BE2C (cell line): ENCODE measurements at places on chromosomes 1 and 21.

DNA sequence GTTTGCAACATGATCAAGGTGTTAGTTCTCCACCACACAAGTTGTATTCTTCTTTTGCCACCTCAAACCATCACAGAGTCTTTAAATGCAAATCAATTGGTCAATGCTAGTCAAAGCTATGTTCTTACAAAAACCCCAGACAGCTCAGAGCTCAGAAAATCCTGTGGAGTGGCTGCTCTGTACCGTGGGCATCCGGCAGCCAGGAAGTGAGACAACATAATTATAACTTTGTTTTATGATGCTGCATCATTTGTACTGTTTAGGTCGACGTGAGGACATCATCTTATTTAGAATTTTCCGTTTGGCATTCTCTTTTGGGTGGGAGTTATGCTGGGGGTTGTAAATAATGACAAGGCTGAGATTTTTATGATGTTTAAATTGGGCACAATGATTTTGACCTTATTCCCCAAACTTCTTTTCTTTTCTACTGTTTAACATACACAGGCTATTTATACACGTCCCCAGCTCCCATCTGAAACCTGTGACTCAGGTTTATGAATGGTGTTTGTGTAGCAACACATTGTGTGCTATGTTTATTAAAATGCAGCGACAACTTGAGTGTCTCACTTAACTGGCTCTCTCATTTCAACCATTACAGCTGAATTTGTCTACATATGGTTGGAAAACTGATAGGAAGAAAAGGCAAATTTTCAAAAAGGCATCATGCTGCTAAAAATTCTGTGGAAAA, 124.0 kb downstream of the CNIH3 start:
- no peak for DNase-seq

DNA sequence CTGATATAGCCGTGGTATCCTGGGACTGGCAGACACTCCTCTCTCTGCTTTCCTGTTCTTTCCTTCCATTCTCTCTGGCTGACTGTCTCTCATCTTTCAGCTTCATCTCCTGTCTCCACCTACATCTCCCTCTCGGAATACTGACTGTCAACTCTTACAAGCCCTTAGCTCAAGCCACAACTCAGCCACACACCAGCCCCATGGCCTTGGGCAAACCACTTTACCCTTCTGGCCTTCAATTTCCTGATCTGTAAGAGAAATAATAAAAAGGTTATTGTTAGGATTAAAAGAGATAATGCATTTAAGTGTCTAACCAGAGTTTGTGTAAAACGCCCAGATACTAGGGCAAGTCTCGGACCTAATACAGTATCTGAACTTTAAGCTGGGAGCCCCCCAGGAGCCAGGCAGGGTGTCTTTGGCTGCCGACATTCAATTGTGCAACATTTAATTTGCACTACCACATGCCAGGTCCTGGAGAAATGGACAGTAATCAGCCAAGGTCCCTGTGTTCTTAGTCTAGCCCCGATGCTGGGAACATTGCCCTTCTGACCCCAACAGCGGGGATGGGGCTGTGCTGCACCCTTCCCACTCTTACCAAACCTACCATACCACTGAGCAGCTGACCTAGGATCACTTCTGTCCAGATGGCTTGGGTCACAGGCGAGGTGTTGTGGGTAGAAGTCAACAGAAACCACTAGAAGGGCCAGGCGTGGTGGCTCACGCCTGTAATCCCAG, 5.1 kb downstream of the ECHDC2 start:
- DNase-seq, result no peak

- no peak for DNase-seq
These were observed 9.0 kb downstream of the TRAF5 start for GRCh38 chr1:211335522-211336157.

GRCh38 chr1:15286452-15286851, 39.4 kb downstream of the FHAD1 start:
- no peak for DNase-seq

DNA sequence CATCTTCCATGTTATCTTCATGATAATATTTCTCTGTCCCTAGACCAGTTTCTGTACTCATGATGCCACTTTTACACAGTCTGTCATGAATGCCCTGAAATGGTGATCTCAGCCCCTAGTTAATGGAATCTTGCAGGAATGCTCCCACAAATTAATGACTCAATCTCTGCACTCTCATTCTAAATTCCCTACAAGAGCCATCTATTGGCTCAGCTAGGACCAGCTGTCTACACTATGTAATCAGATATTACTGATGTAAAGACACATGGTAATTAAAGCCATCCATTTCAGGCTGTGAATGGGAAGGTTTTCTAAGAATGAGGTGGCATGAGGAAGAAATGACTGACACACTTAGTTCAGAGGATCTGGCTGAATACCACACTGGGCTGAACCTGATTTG, 199.1 kb upstream of the KCND3 start:
- DNase-seq, result no peak

- no peak for DNase-seq
These were observed 380.5 kb upstream of the VAMP3 start for GRCh38 chr1:7390604-7391000.

DNA sequence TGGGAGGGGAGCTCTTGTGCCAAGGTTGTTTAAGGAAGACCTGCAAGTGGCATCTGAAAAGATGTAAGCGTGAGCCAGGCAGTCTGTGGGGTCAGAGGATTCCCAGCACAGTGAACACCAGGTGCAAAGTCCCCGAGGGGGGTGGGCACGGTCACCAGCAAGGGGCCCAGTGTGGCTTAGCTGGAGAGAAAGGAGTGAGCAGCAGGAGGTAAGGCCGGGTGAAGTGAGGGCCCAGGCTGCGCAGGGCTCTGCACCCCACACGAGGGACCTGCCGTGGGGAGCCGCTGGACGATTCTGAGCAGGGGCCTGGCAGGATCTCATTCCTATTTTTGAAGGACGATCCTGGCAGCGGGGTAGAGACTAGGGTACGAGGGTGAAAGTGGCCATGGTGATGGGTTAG, 4.1 kb downstream of the DDOST start:
- DNase-seq, result no peak

DNA sequence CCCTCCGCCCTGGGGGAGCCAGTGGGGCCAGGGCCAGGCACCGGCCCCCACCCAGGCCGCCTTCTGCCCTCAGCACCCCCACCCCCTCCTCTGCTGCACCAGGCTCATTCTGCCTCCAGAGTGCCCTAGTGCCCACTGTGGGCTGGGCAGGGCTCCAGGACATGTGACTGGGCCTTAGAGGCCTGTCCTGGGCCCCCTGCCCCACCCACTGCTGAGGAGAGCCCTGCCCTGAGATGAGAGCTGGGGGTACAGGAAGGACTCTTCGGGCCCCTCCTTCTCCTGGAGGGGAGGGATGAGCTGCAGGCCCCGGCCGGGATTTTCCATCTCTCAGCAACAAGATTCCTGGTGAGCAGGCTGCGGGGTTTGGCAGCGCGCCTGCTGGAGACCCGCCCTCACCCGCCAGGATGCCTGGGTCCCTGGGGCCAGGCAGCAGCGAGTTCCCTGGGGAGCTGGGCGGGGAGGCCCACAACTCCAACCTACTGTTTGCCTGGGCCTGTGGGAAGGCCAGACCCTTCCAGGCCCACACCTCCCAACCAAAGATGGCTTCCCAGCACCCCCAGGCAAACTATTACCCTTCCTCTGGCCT, 14.0 kb downstream of the AHDC1 start:
- peak; percentile 84 for DNase-seq

- peak; percentile 68 for DNase-seq
These were observed 22.6 kb downstream of the CASP9 start for GRCh38 chr1:15501208-15502032.

- no peak for DNase-seq
These were observed 4.7 kb upstream of the RNPC3 start for GRCh38 chr1:103520822-103521221.

DNA sequence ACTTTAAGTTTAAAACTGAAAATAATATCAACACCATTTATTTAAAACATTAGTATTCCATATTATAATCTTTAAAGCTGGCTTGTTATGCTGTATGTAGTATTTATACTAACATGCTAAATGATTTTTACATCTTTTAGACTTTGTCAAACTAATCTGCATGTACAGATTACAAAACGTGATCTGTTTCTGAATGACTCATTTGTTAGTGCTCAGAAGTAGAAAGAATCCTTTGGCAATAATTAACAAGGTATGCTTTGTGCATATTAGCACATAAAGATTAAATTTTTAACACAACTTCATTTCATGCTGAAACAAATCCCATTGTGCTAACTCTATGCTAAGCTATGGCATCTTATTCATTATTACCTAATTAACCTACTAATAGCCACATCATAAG, 242.4 kb downstream of the BARHL2 start:
- DNase-seq, result no peak

DNA sequence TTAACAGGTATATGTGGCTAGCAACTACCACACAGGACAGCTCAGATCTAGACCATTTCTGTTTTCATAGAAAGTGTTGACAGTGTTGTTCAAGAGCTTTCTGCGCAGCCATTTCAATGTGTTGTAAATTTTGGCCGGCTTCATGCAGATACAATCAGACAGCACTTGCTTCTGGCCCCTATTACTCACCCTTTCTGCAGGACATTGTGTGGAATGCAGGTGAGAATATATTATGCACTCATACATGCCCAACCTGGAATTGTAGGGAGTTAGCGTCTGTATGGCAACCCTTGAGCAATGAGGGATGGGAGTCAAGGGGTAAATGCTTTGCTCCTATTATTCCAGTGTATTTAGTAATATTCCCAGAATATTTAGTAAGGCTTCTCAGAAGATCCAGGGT, 180.9 kb upstream of the PLXNA2 start:
- DNase-seq, result no peak

DNA sequence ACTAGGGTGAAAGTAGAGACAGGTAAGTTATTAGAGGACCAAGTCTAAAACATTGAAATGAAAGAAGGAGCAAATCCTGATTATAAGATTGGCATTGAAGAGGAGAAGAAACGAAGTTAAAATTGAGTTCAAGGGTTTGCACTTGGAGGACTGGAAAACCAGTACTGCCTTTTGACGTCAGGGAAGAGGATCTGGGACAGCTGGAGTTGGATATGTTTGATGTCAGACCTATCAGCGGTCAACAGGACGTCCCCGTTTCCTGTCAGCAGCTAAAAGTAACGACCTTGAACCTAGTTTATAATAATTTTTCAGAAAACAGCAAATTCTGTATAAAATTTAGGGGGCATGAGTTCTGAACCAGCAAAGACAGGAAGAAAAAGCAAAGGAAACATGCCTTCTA, 1.2 kb upstream of the NID1 start:
- DNase-seq, result no peak

DNA sequence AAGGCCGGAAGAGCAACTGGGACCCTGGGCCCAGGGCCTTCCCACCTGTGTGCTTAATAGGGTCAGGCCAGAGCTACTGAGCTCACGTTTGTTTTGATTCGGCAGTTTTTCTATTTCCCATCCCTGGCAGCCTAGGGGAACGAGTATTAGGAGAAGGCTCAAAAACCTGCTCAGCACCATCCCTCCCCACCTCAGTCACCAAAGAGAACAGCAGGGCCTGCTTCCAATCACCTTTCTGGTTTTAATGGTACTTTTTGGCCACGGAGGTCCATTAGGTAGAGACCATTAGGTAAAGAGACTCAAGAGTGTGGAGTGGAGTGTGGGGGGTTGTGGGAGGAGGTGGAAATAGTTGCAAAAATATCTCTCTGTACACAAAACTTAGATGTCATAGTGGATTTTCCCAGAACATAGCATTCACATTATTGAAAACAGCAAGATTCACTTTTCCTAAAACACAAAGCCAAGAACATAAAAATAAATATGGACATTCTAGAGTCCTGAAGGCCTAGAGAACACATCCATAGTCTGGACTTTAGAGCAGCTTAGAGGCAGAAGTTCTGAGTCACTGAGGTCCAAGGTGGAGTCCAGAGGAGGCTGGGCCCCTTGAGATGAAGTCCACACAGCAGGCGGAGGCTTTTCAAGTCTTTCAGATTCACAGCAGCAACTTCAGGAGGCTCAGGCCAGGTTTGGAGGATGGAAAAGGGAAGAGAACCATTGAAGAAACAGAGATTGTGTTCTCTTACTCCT, 19.5 kb downstream of the NUAK2 start:
- no peak for DNase-seq

GRCh38 chr1:59328353-59328752, 31.5 kb downstream of the FGGY start:
- no peak for DNase-seq

GRCh38 chr1:96519851-96520578, 201.6 kb upstream of the PTBP2 start:
- no peak for DNase-seq

DNA sequence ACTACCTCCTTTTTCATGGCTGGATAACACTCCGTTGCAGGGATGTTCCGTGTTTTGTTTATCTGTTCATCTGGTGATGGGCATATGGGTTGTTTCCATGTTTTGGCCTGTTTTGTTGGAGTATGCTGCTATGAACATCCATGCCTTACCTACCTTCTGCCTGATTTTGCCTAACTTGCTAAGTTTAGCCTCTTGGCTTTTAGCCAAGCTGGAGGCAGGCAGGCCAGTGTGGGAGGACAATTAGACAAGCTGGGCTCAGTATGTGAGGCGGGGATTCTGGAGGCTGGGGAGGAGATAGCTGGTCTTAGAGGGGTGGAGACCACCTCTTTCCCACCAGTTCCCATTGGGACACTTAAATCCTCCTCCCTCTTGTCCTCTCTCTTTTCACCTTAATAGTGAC, 98.4 kb upstream of the WNT4 start:
- DNase-seq, result no peak

DNA sequence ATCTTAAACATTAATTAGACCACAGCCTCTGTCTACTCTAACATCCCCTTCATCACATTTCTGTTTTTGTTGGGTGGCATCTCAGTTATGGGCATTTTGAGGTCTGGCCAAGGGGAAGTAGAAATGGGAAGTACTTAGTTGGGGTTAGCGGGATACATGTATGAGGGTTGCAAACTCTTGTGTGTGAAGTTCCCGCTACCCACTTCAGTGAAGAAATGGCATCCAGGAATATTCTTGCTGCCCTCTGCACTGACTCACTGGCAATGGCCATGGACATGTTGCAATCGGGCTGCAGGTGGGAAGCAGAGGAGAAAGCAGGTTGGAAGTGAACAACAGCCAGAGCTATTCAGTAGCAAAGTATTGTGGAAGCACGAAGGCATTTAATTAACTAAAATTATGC, 7.4 kb downstream of the CD48 start:
- DNase-seq, result no peak

DNA sequence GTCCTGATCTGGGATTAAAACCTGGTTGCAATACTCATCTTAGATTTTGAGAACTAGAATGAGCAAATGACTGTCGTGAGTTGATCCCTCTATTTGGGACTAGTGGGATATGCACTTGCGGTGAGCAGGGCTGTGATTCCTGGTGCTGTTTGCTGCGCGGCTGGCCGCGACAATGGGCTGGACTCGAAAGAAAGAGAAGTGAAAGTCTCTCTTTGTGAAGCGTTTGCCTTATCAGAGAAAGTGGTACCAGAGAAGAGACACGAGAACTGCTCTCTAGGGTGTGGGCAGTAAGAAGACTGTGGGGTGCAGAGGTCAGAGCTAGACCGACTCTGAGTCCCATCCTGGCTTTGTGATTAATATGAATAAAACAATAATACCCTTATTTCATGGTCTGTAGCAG, 8.6 kb downstream of the ST6GALNAC3 start:
- DNase-seq, result no peak

- no peak for DNase-seq
These were observed 25.8 kb downstream of the HYI start for GRCh38 chr1:43427941-43428340.

GRCh38 chr1:5579966-5580365, 412.3 kb downstream of the NPHP4 start:
- no peak for DNase-seq

GRCh38 chr1:217564833-217565232, 66.1 kb downstream of the GPATCH2 start:
- no peak for DNase-seq
